Esophagus mucosa (tissue), 1 donor: ENCODE measurements at places on chromosomes 2 and 18. TPM values are rescaled to one million over a fixed set of nuclear protein-coding genes. Genes with fewer than 3 reads are reported as not detected.

The B4GALT6 gene
- total RNA-seq = 2.9 TPM

The KLHL41 gene
- 0.40 TPM for total RNA-seq

DNA sequence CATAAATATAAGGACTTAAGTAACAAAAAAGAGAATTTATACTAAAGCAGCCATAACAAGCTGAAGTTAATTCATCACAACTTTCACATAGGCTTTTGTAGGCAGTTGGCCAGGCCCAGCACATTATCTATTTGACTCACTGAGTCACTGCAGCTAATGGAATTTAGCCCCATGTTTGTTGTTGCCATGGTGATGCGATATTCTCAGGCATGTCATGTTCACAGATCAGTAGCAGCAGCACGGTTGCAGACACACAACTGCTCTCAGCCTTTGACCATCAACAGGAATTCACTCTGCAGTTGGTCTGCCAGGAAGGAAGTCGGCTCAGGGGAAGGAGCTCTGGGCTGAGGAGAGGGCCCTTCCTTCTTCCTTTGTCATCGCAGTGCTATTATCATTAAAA is 639.8 kb downstream of the TMEM182 start:
- ATAC-seq = no peak

DNA sequence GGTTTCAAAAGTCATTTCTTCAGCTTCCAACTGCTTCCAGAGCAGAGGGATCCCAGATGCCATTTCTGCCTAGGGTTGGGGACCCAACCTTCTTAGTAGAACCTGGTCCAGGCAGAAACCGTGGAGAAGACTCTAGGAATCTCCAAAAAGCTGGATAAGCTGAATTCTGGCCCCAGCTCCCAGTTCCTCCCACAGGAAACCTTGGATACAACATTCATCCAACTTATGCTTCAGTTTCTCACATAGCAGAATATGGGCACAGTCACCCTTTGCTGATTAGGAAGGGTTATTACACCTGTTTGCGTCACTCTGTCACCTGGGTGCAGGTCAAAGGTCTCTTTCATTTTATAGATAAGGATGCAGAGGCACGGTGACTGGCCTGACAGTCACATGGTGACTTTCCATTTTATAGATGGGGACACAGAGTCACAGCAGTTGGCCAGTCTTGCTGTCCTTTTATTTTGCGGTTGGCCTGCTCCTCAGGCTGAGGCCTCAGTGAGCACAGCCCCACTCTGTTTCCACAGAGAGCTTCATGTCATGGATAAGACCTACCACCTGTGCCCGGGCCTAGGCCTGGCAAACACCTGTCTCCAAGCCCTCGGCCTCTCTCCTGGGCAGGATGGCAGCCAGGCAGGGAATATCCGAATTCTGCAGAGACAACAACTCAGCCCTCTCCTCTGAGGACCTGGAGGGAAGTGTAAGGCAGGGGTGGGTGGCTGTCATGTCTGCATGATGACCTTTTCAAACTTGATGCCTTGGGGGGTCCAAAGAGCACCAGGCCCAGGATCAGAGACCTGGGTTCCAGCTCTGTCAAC is 148.8 kb downstream of the SMAD7 start:
- ATAC-seq = no peak

- no peak for ATAC-seq
These were observed 5.1 kb upstream of the TTC27 start for GRCh38 chr2:32622570-32623310.

GRCh38 chr18:44569391-44570055 is 111.2 kb upstream of the SETBP1 start:
- ATAC-seq = no peak

GRCh38 chr2:61377046-61377445 is 93.8 kb downstream of the USP34 start:
- ATAC-seq = no peak
